Right atrium auricular region (tissue), 2 donors: ENCODE measurements at places on chromosomes 4 and X. TPM values are rescaled to one million over a fixed set of nuclear protein-coding genes. Genes with fewer than 3 reads are reported as not detected.

Gene SPACA5
- not detected for total RNA-seq

Gene FOXR2
- not detected for total RNA-seq

Gene NHS
- 2.0 TPM for total RNA-seq

Gene GABRG1
- total RNA-seq, result not detected

Gene DAPP1
- not detected for total RNA-seq
